ENCODE measurements at places on chromosomes 3 and 15.
A peak's percentile ranks its signal among the peaks of the same experiment; 100 is the strongest.

GRCh38 chr3:26757978-26758377 is 135.4 kb downstream of the LRRC3B start:
- no peaks in the 10 kb centered on the region for H3K27me3 ChIP-seq
- H3K36me3 ChIP-seq, result no peaks in the 10 kb centered on the region
- no peaks in the 10 kb centered on the region for H3K4me1 ChIP-seq
- no peak overlapping the region for H3K4me3 ChIP-seq
- DNase-seq, result no peak

- H3K27me3 ChIP-seq, result no peaks in the 10 kb centered on the region
- no peaks in the 10 kb centered on the region for H3K36me3 ChIP-seq
- H3K4me1 ChIP-seq, result no peaks in the 10 kb centered on the region
- no peak for DNase-seq
These were observed 419.8 kb upstream of the NR2F2 start for GRCh38 chr15:95910643-95911212.

DNA sequence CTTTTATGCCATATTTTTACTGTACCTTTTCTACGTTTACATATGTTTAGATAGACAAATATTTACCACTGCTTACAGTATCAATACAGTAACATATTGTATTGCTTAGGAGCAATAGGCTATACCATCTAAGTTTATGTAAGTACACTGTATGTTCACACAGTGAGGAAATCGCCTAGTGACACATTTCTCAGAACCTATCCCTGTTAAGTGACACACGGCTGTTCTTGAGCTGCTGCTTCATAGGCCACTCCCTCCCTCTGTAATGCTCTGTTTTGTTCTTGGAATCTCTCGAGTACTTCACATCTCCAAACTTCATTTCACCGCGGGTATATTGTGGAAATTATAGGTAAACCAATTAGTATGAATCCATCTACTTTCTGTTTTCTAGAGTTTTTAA is 13.4 kb upstream of the SELENOT start:
- H3K27ac ChIP-seq, result no peak overlapping the region
- no peaks in the 10 kb centered on the region for H3K4me1 ChIP-seq
- DNase-seq, result no peak

DNA sequence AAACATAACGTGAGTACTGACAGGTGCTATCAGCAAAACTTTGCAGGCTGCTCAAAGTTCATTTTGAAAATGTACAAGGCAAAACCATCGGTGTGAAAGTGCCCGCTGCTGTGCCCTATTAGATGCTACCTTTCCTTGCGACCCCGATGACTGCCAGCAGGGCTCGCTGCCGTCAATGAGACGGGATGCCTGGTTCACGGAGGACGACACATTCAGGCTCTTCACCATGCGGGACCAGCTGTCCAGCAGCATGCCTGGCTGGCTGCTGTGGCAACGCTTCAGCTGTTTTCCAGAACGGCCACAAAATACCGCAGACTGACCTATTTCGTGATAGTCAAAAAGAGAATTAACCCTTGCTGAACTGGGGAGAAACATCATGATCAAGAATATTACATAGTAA is 92.7 kb upstream of the OCA2 start:
- no peaks in the 10 kb centered on the region for H3K27me3 ChIP-seq
- H3K36me3 ChIP-seq, result peaks cover 5% of the 10 kb centered on the region
- peak; percentile 23 for DNase-seq
- H3K27ac ChIP-seq, result no peak overlapping the region

- H3K4me3 ChIP-seq, result no peak overlapping the region
- no peaks in the 10 kb centered on the region for H3K36me3 ChIP-seq
- peaks cover 4% of the 10 kb centered on the region for H3K4me1 ChIP-seq
- H3K27me3 ChIP-seq, result no peaks in the 10 kb centered on the region
These were observed 25.9 kb upstream of the PLXNA1 start for GRCh38 chr3:126956866-126957650.

DNA sequence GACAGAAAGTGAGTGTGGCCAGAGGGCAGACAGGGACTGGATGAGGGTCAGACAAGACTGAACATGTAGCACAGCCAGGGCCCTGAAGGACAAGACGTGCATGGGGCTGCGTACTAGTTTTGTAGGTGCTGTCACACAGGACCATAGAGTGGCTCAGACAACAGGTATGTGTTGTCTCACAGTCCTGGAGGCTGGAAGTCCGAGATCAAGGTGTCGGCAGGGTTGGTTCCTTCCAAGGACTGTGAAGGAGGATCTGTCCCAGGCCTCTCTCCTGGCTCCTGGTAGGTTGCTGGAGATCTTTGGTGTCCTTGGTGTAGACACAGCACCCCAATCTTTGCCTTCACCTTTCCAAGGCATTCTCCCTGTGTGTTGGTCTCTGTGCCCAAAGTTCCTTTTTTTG is 136.4 kb downstream of the SRGAP3 start:
- DNase-seq, result no peak
- H3K27me3 ChIP-seq, result no peaks in the 10 kb centered on the region
- no peaks in the 10 kb centered on the region for H3K36me3 ChIP-seq
- no peak overlapping the region for H3K4me3 ChIP-seq

DNA sequence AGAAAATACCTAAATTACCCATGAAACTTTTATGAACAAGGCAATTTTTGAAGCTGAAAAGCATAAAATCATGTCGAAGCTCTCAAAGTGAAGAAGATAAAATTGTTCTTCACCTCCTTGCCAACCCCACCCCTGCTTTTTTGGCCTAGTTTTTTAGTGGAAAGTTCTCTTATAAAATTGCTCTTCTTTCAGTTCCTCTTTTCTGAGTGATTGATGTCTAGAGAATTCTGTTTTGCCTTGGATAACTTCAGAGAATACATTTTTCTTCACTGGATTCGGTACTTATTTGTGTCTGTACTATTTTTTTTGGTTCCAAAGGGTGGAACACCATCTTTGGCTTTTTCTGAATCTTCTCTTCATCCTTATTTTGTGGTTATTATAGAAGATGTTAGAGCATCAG is 25.0 kb upstream of the PYDC2 start:
- H3K4me1 ChIP-seq, result no peaks in the 10 kb centered on the region
- H3K36me3 ChIP-seq, result no peaks in the 10 kb centered on the region
- H3K27me3 ChIP-seq, result no peaks in the 10 kb centered on the region

GRCh38 chr3:70273492-70273891 is 38.9 kb downstream of the MDFIC2 start:
- DNase-seq, result no peak
- no peak overlapping the region for H3K27ac ChIP-seq
- H3K4me1 ChIP-seq, result peaks cover 8% of the 10 kb centered on the region
- no peak overlapping the region for H3K4me3 ChIP-seq

DNA sequence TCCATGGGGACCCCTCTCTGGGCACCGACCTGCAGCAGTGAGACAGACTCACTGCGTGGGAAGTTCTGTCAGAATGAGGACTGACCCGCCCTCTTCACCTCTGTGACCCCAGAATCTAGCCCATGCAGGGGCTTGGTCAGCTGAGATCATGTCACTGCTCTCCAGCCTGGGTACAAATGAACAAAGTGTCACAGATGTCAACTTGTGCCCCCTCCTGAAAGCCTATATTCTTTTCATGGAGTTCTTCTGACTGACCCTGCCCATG is 210.8 kb downstream of the XXYLT1 start:
- H3K4me3 ChIP-seq, result no peak overlapping the region
- no peak overlapping the region for H3K27ac ChIP-seq
- H3K27me3 ChIP-seq, result no peaks in the 10 kb centered on the region
- no peaks in the 10 kb centered on the region for H3K36me3 ChIP-seq
- DNase-seq, result no peak

DNA sequence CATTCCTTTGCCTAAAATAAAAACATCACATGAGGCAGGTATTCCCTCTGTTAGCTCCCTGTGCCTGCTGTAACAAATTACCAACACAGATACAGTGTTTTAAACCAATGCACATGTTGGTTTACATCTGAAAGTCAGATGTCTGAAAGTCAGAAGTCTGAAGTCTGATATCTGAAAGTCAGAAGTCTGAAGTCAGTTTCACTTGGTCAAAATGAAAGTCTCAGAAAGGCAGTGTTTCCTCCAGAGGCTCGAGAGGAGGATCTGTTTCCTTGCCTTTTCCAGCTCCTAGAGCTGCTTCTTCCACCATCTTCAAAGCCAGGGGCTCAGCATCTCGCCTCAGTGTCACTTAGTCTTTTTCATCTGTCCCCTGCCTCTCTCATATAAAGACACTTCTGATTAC is 22.0 kb downstream of the SST start:
- peaks cover 9% of the 10 kb centered on the region for H3K27me3 ChIP-seq
- DNase-seq, result no peak
- no peaks in the 10 kb centered on the region for H3K36me3 ChIP-seq
- H3K27ac ChIP-seq, result no peak overlapping the region

DNA sequence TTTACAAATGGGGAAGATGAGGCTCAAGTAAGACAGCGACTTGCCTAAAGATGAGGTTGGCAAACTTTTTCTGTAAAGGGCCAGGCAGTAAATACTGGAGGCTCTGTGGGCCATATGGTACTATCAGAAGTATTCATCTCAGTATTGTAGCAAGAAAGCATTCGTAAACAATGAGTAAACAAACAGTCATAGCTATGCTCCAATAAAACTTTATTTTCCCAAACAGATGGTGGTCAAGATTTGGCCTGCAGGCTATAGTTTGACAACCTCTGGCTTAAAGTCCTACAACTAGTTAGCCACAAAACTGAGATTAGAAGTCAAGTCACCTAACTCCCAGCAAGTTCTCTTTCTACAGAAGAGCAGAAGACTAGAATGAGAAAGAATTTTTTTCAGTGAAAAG is 177.0 kb upstream of the NECTIN3 start:
- no peaks in the 10 kb centered on the region for H3K27me3 ChIP-seq
- H3K4me3 ChIP-seq, result no peak overlapping the region
- H3K4me1 ChIP-seq, result peaks cover 6% of the 10 kb centered on the region
- no peak overlapping the region for H3K27ac ChIP-seq

- H3K27me3 ChIP-seq, result no peaks in the 10 kb centered on the region
- peaks cover 22% of the 10 kb centered on the region for H3K4me1 ChIP-seq
- no peaks in the 10 kb centered on the region for H3K36me3 ChIP-seq
- no peak overlapping the region for H3K4me3 ChIP-seq
These were observed 25.1 kb downstream of the SLC6A20 start for GRCh38 chr3:45771166-45771775.

GRCh38 chr15:59532770-59533379 is 78.7 kb upstream of the GCNT3 start:
- no peaks in the 10 kb centered on the region for H3K4me1 ChIP-seq
- no peak overlapping the region for H3K4me3 ChIP-seq
- H3K27me3 ChIP-seq, result no peaks in the 10 kb centered on the region
- peak; percentile 59 for DNase-seq

DNA sequence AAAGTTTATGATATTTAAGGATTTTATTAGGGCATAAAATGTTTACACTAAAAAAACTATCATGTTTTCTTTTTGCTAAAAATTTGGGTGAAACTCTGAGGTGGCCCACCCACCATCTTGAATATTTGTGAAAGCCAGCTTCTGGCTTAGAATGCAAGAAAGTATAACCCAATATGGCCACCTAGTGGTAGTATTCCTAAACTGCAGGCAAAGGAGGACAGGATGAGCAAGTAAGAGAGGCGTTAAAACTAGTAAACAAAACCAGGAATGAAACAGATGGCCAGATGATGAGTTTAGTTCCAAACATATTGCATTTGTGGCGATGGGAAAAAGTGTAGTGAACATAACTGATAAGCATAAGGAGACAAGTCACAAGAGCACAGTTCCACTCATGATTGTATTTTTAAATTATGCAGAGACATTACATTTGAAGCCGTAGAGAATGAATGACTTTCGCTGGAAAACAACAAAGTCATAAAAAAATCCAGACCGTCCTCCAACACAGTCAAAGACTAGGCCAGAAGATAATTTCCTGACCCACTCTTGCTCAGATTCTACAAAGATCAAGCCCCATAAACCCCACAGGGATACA is 103.3 kb upstream of the PRTG start:
- no peak overlapping the region for H3K4me3 ChIP-seq
- peak; percentile 80 for DNase-seq

- no peak overlapping the region for H3K27ac ChIP-seq
- no peaks in the 10 kb centered on the region for H3K4me1 ChIP-seq
- no peaks in the 10 kb centered on the region for H3K27me3 ChIP-seq
- no peak for DNase-seq
- no peaks in the 10 kb centered on the region for H3K36me3 ChIP-seq
- H3K4me3 ChIP-seq, result no peak overlapping the region
These were observed 99.7 kb downstream of the NAALADL2 start for GRCh38 chr3:174958671-174959328.

DNA sequence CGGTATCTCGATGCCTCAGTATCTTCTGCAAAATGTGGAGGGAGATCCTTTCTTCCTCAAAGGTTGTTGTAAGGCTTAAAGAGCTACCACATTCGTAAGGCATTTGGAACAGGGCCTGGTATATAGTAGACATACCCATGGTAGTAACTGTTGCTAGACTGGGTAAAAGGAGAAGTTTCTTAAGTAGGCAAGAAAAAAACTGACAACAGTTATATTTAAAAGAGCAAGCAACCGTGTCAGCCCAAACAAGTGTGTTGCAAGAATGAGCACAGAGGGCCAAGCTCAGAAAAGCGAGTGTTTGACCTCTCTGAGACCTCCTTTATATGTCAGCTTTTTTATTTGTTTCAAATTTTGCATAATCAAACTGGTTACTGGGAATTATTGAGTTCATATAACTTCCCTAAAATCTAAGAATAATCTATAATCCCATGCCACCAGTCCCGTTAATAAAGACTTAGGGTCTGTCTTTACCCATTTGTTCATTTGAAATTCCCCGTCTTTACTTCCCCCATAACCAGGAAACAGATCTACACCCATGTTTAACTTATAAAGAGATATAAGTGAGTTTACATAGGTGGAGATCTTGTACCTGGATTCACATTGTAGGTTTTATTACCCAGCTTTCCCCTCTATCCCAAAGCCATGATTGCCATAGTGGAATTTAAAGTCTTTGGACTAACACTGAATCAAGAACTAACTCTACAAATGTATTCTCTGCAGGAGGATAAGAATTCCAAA is 7.3 kb downstream of the B3GNT5 start:
- no peak for DNase-seq
- peak overlapping the region; percentile 24 for H3K27ac ChIP-seq
- H3K27me3 ChIP-seq, result no peaks in the 10 kb centered on the region

GRCh38 chr3:128969993-128970739 is 23.7 kb downstream of the CFAP92 start:
- H3K27me3 ChIP-seq, result no peaks in the 10 kb centered on the region
- H3K27ac ChIP-seq, result no peak overlapping the region
- peak; percentile 74 for DNase-seq
- no peaks in the 10 kb centered on the region for H3K36me3 ChIP-seq
- H3K4me1 ChIP-seq, result peaks cover 4% of the 10 kb centered on the region
- H3K4me3 ChIP-seq, result no peak overlapping the region

GRCh38 chr3:149120051-149120972 is 9.1 kb upstream of the HPS3 start:
- H3K27ac ChIP-seq, result no peak overlapping the region
- no peaks in the 10 kb centered on the region for H3K4me1 ChIP-seq
- DNase-seq, result peak; percentile 66
- no peak overlapping the region for H3K4me3 ChIP-seq

Measured in hepatocyte (in vitro differentiated cells).